Activated CD4-positive, alpha-beta T cell treated with anti-CD3 and anti-CD28 coated beads, Interleukin-2, amount 50 U/mL, for 24 hours (primary cell): ENCODE measurements at places on chromosomes 4 and X.

DNA sequence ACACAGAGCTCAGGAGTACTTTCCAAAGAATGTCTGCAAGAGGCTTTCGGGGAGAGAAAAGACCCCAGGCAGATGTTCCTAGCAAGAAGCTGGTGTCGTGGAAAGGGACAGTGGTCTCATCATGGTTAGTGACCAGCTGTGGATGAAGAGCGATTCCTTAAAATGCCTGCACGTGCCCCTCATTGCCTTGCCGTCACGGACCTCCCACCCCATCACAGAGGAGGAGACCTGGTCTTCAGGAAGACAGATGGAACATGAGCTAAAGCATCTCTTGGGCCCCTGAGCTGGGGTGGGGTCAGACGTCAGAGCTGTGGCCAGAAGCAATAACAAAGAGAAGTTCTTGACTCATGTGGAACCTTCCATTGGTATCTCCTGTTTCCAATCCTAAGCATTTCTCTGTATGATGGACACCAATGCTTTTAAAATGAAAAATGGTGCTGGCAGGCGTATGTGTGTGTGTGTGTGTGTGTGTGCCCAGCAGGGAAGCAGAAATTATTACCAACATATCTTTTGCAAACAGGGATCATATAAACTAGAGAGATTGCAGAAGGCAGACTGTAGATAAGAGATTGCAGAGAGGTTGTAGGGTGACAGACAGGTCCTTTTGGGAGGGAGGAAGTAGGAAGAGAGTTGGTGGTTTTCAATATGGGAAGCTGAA lies 25.2 kb upstream of the ASMTL start:
- DNase-seq, result no peak

- no peak for DNase-seq
Observed at GRCh38 chr4:19230906-19231545, 1020.7 kb upstream of the SLIT2 start.

DNA sequence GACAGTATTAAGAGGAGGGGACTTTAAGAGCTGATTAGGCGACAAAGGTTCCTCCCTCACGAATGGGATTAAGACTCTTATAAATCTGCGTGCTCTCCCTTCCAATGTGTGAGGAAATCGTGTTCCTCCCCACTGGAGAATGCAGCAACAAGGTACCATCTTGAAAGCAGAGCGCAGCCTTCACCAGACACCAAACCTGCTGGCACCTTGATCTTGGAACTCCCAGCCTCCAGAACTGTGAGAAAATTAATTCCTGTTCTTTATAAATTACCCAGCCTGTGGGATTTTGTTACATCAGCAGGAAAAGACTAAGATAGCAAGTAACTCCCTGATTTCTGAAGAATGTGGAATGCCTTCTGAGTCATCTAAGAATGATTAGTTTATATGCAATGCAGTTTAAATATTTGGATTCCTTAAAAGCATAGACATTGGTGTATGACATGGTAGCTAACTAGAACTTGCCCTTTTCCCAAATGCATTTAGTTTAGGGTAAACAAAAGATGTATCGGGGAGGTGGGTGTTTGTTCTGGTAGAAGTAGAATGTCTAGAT lies 86.1 kb downstream of the USP46 start:
- no peak for DNase-seq

DNA sequence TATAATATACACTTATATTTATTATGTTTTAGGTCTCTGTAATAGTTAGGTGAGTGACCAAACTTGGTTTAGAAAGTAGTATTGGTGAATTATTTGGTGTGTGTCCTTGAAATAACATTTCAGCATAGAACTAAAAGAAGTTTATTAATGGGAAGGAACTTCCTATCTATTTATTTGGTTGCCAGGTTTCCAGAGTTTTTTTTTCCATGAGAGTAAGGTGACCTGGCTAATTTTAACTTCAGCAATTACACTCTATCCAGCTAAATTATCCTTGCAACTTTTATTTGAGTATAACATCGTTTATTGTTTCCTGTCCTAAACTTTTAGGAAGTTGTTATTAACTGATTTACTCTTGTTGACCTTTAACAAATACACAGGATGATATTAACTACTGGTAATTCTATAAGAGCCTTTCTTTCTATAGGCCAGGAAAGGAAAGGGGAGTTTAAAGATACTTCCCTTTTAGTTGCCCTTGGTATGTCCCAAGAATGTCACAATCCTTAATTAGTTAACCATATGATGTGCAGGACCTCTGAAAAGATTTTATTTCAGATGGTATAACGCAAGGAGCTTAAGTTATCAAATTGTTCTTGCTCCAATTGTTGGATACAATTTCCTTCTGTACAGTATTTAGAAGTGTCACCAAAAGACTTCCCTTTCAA lies 18.9 kb downstream of the PRDM8 start:
- DNase-seq, result no peak

DNA sequence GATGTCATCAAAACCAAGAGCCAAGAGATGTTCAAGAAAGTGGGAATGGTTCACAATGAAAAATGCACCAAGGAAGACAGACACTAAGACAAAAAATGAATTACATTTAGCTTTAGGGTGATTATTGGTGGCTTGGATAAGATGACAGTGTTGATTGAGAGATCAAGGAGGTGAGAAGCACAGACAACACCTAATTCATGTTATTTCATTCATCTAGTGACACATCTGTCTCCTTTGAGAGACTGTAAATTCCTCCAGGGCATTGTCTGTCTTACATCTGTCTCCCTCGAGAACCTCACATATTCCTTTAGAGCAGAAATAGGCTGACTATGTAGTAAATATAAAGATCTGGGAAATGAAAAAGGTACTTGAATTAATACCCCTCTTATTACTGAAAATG lies 94.2 kb upstream of the SMIM31 start:
- DNase-seq, result no peak

DNA sequence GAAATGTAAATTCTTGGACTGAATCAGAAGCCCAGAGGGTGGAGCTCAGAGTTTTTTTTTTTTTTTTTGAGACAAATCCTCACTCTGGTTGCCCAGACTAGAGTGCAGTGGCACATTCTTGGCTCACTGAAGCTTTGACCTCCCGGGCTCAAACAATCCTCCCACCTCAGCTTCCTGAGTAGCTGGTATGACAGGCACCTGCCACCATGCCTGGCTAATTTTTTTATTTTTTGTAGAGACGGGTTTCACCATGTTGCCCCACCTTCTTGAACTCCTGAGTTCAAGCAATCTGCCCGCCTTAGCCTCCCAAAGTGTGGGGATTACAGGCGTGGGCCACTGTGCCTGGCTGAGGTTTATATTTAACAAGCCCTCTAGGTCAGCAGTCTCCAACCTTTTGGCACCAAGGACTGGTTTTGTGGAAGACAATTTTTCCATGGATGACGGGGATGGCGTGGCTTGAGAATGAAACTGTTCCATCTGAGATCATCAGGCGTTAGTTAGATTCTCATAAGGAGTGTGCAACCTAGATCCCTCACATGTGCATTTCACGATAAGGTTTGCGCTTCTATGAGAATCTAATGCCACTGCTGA lies 76.7 kb downstream of the FHIP1A start:
- no peak for DNase-seq

DNA sequence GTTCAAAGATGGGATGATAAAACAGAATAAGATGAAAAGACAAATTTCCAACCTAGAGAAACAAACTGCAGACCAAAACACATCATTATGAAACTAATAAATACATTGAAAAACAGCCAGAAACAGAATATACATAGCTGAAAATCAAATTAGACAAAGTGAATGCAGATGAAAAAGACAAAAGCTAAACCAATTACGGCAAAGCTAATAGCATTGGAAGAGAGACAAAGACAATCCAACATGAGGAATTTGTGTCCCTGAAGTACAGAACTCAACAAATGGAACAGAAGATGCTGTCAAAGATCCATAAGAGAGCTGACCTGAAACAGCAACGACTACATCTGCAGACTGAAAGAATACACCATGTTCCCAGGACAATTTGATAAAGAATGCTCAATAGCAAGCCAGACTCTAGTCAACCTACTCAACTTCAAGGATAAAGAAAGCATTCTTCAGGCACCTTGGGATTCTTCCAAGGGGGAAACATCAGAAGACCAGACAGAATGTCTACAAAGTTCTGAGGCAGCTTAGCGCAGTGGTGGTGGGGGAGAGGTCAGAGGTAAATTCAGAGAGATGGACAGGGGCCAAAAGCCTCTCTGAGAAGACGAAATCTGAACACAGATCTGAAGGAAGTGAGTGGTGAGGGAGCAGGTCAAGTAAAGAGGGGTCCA lies 27.4 kb upstream of the IRAK1 start:
- no peak for DNase-seq

GRCh38 chr4:107736924-107737448 lies 17.0 kb upstream of the PAPSS1 start:
- peak; percentile 44 for DNase-seq

DNA sequence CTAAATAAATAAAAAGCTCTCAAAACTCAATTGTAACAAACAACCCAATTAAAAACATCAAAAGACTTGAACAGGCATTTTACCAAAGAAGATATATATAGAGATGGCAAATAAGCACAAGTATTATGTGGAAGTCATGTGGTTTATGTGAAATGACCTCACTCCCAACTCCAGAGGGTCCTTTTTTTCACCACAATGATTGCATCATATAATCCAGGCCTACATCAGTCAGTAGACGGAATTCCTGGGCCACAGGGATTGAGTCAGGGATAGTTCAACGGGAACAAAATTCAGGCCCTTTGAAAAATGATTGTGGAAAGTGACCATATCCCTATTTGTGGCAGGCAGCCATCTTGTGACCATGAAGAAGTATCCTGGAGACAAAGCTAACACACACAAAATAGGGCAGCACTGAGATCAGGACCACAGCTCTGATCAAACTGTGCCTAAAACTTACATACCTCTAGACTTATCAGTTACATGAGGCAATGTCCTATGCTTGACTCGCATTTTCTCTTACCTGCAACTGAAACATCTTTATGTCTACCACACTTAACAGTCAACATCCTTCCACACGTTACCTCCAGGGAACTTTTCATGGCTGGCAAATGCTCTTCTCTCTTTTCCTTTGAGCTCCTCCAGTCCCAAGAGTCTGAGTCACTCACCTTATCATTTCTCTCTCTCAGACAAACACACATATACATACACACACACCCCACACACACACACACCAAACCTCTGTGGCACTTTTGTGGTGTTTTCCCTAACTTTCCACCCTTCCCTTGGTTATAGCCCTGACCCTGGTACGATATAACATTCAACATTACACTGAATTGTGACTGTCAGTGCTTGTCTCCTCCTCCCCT lies 113.5 kb downstream of the PHF8 start:
- no peak for DNase-seq

- no peak for DNase-seq
Observed at GRCh38 chr4:27121830-27122229, 261.2 kb downstream of the STIM2 start.

DNA sequence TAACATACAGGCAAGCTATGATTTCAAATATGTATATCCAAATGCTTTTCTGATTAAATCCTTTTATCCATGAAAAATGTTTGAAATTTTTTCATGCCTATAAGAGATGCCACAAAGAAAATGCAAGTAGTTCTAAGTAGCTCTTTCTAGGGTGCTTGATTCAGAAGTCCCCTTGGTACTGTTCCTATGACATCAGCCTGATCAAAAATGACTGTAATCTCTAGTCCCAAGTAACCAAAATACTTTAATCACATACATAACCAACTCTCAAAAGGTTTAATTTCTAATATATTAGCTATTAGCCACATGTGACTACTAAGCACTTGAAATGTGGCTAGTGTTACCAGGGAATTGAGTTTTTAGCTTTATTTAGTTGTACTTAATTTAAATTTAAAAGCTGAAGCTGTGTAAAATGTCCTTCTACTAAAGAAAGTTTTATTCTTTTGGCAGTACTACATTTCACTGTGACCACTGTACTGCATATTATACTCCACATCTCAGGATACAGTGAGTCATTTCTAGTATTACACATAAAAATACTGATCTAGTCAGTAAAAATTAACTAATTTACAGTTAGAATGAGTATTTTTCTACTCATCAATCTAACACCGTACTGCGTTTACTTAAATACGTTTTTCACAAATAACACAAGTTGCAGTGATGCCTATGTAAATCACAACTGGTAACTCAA lies 33.9 kb downstream of the FBXW7 start:
- DNase-seq, result no peak

GRCh38 chr4:11937941-11938340 lies 509.2 kb upstream of the HS3ST1 start:
- no peak for DNase-seq

DNA sequence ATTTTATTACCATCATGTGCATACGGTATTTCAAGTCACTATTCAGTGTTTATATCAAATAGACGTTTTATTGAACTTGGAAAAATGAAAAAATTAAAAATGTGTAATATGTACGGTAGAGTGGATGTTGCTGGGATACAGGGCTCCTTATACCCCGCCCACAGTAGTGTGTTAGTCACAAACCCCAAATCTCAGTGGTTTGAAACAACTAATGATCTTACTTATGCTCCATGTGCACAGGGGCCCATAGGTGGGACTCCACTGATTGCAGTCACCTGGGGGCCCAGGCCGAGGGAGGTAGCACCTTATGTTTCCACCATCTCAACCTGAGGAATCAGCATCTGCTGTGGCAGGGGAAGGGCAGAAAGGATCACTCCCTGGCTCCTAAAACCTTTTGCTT lies 18.1 kb downstream of the LSM6 start:
- no peak for DNase-seq

- DNase-seq, result no peak
Observed at GRCh38 chr4:147078362-147078761, 132.7 kb upstream of the TTC29 start.

DNA sequence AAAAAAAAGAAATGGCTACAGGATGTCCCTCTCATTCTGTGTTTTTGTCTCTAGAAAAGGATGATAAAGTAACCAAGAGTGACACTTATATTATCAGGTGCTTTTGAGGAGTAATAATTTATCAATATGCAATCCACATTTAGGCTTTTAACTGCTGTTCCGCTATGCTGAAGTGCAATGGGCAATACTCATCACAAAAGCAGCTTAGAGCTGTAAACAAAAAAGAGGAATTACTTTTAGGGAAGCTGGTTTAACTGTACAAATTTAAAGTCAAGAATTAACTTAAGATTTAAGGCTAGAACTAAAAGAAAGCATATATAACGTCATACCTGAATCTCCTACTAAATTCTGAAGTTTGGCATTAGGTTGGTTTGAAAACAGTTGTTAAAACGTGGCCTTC lies 93.5 kb upstream of the DDX3X start:
- DNase-seq, result no peak

DNA sequence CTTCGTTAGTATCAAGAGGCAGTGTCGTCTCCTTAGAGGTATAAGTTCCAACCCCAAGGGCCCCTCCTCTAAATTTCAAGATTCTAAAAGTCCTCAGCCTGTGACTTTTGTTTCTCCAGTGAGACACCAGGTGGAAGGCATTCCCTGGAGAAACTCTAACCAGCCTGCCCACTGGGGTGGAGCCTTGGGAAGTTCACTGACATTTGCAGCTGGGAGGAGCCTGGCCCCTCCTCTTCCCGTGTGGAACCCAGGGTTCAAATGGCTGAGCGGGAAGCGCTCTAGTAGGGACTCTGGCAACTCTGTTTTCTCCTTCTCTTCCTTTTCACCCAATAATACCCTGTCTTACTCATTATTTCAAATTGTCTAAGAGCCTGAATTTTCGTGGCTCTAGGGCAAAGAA lies 325.0 kb downstream of the TLL1 start:
- no peak for DNase-seq
